ENCODE measurements at places on chromosomes 4 and X. TPM values are rescaled to one million over a fixed set of nuclear protein-coding genes. Genes with fewer than 3 reads are reported as not detected.

SLC34A2 gene
- 35.7 TPM for total RNA-seq

DNA sequence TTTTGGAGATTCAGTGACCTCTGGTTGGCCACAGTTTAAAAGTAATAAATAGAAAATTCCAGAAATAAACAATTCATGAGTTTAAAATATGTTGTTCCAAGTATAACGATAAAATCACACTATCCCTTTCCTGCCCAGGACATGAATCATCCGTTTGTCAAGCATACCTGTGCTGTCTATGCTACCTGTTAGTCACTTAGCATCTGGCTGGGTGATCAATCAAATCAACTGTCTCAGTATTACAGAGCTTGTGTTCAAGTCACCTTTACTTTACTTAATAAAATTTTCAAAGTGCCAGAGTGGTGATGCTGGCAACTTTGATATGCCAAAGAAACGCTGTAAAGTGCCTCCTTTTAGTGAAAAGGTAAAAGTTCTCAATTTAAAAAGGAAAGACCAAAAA is 979.5 kb upstream of the NDST4 start:
- no peaks in the 10 kb centered on the region for H3K4me1 ChIP-seq
- DNase-seq, result no peak
- H3K27me3 ChIP-seq, result no peaks in the 10 kb centered on the region
- H3K27ac ChIP-seq, result no peak overlapping the region

- no peaks in the 10 kb centered on the region for H3K4me1 ChIP-seq
- no peak overlapping the region for H3K27ac ChIP-seq
- H3K4me3 ChIP-seq, result no peak overlapping the region
- no peak for DNase-seq
- no peaks in the 10 kb centered on the region for H3K36me3 ChIP-seq
Observed at GRCh38 chr4:123919576-123920098, 523.0 kb downstream of the SPRY1 start.

GRCh38 chr4:6391852-6392188 is 80.6 kb downstream of the PPP2R2C start:
- H3K27ac ChIP-seq, result no peak overlapping the region
- DNase-seq, result no peak

DNA sequence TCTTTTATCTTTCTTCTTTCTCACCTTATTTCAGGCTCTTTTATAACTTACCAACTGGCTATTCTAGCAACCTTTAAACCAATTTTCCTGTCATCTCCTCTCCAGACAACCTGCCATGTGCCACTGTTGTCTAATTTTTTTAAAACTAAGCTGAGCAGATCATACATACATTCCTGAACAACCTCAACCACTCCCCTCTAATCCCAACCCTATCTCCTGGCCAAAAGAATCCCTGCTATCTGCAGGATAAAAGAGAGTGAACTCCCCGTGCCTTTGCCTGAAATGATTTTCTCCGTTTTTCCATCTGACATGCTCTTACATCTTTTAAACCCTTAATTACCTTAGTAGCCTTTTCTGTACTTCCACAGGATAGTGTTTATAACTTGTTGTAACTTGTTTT is 35.5 kb downstream of the DCUN1D4 start:
- no peaks in the 10 kb centered on the region for H3K4me1 ChIP-seq
- no peaks in the 10 kb centered on the region for H3K27me3 ChIP-seq
- DNase-seq, result no peak
- H3K27ac ChIP-seq, result no peak overlapping the region
- H3K36me3 ChIP-seq, result peaks cover 93% of the 10 kb centered on the region
- H3K4me3 ChIP-seq, result no peak overlapping the region

DNA sequence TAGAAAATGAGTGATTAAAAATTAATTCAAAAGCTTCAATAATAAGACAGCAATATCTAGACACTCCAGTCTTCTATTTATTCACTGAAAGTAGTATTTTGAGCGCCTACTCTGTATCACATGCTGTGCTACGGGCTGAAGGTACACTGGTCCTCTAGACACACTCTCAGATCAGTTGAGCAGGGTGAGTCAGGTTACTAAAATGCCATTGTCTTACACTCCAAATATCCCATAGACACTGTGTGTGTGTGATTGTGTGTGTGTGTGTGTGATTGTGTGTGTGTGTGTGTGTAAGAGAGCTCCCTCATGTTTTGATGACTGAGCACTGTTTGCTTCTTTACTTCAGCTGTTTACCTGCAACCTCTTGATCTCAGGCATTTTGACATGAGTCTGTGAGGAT is 342.8 kb upstream of the BOD1L1 start:
- no peaks in the 10 kb centered on the region for H3K4me1 ChIP-seq
- H3K27me3 ChIP-seq, result no peaks in the 10 kb centered on the region
- H3K4me3 ChIP-seq, result no peak overlapping the region
- H3K36me3 ChIP-seq, result no peaks in the 10 kb centered on the region

- H3K36me3 ChIP-seq, result no peaks in the 10 kb centered on the region
- no peaks in the 10 kb centered on the region for H3K27me3 ChIP-seq
- no peak for DNase-seq
- no peak overlapping the region for H3K27ac ChIP-seq
Observed at GRCh38 chr4:173231916-173232315, 63.3 kb downstream of the GALNT7 start.
